ENCODE measurements at places on chromosomes 3 and 15.

DNA sequence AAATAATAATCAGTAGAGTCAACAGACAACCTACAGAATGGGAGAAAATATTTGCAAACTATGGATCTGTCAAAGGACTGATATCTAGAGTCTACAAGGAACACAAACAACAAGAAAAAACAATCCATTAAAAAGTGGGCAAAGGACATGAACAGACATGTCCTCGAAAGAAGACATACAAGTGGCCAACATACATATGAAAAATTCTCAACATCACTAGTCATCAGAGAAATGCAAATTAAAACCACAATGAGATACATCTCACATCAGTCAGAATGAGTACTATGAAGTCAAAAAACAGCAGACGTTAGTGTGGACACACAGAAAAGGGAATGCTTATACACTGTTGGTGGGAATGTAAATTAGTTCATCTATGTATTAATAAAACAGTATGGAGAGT, 33.7 kb downstream of the SLC2A2 start:
- no peak for DNase-seq

GRCh38 chr3:165193366-165194254, 2.6 kb downstream of the SLITRK3 start:
- DNase-seq, result no peak

GRCh38 chr15:65762399-65762798, 29.7 kb downstream of the DENND4A start:
- no peak for DNase-seq

DNA sequence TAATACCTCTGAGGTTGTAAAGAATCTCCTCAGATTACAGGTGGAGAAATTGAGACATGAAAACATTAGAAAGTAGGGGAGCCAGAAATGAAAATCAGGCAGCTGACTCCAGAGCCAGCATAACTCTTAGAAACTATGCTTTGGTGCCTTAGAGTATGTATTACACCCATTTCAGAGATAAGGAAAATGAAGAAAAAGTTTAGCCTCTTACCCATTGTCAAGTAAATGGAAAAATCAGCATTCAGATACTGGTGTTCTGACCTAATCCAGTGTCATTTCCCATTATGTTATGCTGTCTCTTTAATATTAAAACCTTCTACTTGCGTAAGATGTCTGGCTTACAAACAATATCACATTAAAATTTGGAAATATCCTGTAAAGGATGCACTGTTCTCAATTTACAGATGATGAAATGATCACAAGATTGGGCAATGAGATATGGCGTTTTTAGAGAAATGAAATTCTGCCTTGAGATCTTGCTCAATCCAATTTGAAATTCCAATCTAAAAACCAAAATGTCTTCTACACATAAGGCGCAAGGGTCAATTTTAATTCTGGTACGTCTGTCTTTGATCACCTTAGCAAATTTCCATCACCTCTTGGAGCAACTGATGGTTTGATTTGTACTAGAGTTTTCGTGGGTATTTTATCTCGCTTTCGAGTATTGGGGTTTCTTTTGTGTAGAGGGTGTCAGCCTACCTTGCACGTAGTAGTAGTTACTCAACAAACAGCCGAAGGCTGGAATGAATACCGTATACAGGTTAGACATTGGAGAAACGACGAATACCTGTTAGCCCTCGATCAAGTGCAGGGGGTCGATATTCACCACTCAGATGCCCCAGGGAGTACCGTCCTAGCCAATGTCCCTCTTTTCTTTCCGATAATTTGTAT, 902 bp upstream of the ZCWPW2 start:
- DNase-seq, result no peak

GRCh38 chr3:23275061-23275460, 71.9 kb downstream of the UBE2E2 start:
- no peak for DNase-seq

GRCh38 chr3:100865442-100865841, 127.8 kb downstream of the ABI3BP start:
- DNase-seq, result no peak

GRCh38 chr3:37968813-37969595, 21.6 kb upstream of the VILL start:
- DNase-seq, result no peak

DNA sequence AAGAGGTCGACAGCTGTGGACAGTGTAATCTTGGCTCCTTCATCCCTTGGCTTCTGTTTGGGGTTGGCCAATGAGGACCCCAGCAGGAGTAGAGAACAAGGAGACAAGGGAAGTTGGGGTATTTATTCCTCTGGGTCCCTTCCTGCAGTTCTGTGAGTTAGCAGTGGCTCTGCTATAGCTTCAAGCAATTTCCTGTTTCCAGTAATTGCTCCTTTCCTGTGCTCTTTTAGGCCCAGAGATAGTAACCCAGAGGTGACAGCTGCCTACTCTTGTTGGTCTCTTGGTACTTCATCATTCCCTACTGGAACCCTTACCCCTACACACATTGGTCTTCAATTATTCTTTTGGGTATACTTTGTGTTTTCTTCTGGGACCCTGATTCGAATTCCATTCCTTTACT, 92.9 kb downstream of the NR1D2 start:
- no peak for DNase-seq

GRCh38 chr3:106004826-106005225, 136.0 kb upstream of the CBLB start:
- DNase-seq, result no peak

- DNase-seq, result no peak
Observed at GRCh38 chr3:99970198-99970597, 144.1 kb downstream of the FILIP1L start.

- no peak for DNase-seq
Observed at GRCh38 chr3:169071003-169071402, 592.5 kb downstream of the MECOM start.

- no peak for DNase-seq
Observed at GRCh38 chr15:41661078-41661517, 893 bp downstream of the MGA start.

- DNase-seq, result no peak
Observed at GRCh38 chr15:74196175-74196574, 6.4 kb downstream of the STRA6 start.

- DNase-seq, result no peak
Observed at GRCh38 chr3:149620291-149621020, 37.4 kb downstream of the WWTR1 start.

GRCh38 chr3:129239991-129240390, 9.4 kb upstream of the COPG1 start:
- no peak for DNase-seq

DNA sequence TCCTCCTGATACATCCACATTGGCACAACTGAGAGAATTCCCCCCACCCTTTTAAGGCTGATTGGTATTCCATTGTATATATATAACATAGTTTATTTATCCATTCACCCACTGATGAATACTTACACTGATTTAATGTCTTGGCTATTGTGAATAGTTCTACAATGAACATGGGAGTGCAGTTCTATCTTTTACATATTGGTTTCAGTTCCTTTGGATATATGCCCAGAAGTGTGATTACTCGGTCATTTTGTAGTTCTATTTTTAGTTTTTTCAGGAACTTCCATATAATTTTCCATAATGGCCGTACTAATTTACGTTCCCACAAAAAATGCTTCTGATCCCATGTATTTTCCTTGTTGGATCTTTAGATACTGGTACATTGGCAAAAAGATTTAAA, 135.3 kb downstream of the FMN1 start:
- DNase-seq, result no peak

- no peak for DNase-seq
Observed at GRCh38 chr3:185151101-185151963, 1.5 kb downstream of the C3orf70 start.

DNA sequence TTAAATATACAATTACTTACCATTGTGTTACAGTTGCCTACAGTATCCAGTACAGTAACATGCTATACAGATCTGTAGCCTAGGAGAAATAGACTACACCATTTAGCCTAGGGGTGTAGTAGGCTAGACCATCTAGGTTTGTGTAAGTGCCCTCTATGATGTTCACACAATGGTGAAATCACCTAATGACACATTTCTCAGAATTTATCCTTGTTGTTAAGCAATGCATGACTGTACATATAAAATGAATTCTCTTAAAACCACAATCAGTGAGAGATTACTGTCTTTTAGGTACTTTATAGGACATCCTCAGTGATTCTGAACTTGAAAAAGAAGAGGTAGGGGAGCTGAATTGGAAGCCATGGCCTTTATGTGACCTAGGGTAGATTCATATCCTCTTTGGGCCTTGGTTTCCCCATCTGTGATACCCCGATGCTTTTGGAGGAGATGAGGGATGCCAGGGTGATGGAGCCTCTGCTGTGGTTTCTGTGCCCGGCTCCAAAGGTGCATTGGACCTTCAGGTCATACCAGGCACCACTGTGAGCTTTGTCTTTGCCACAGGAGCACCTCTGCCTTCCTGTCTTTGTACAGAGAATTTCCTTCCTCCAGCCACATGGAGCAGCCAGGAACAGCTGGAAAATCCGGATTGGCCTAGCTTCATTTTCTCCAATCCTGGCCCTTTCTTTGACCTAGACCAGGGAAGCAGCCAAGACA, 51.9 kb upstream of the FLNB start:
- no peak for DNase-seq

DNA sequence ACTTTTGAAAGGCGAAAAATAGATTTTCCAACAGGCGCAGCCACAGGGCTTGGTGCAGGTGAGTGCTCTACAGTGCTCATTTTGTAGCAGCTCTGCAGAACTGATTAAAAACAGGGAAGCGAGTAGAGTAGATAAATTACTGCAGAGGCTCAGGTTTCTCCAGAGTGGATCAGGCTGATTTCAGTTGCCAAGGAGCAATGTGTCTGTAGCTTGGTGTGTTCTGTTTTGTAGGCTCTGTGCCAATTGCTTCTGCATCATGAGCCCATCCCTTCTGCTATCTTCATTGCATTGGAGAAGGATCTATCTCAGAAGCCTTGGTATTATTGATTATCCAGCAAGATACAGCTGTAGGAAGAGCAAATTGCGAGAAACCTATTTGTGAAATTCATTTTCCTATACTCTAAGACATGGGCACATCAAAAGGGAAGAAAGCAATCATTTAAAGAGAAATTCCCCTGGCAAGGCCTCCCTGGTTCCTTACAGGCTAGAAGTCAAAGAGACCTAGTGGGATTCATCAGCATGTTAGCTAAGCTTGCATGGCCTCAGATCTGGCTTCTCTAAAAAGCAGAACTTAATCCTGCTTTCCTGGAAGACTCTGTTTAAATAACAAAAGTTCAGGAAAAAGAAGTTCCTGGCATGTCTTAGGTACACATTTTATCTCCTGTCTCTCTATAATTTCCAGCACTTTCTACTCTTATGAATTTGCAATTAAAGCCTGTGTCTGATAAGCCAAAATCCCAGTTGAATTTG, 432.4 kb upstream of the ATP10A start:
- no peak for DNase-seq

- no peak for DNase-seq
Observed at GRCh38 chr15:42832576-42832975, 88.0 kb downstream of the TTBK2 start.

GRCh38 chr15:35330916-35331315, 215.0 kb downstream of the DPH6 start:
- no peak for DNase-seq

GRCh38 chr15:68489421-68489820, 57.5 kb upstream of the ITGA11 start:
- DNase-seq, result no peak

DNA sequence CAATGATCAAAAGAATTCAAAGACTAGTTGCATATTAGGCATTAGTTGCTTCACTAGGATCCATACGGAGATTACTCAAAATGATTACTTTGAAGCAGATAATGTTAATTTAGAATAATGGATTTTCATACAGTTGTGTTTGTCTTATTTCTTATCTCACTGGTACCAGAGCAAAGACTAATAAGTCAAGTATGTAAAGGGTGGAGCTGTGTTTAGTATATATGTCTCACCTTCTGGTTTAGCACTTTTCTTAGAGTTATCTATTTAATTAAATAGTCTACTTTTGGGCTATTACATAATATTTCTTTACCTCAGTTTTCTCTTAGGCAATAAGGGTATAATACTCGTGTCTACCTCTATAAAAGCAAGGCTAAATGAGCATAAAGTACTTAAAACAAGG, 18.8 kb downstream of the TMEM207 start:
- no peak for DNase-seq

GRCh38 chr15:68801572-68802148, 19.0 kb downstream of the ANP32A start:
- peak; percentile 8 for DNase-seq

DNA sequence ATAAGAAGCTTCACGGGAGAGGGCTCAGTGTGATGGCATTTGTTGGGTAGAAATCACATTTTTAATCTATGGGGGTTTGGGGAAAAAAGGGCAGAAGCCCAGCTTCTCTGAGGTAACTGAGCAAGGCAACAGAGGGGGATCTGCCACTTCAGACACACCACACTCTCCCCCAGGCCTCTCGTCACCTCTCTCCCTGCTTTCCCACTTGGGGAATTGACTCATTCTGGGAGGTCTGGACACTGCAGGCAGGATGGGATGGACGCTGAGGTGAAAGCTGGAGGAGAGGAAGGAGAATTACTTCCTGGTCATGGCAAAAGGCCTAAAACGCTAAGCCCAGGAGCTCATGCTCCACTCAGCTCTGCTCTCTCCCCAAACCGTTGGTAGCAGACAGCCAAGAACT, 33.2 kb downstream of the MYO5C start:
- DNase-seq, result no peak

DNA sequence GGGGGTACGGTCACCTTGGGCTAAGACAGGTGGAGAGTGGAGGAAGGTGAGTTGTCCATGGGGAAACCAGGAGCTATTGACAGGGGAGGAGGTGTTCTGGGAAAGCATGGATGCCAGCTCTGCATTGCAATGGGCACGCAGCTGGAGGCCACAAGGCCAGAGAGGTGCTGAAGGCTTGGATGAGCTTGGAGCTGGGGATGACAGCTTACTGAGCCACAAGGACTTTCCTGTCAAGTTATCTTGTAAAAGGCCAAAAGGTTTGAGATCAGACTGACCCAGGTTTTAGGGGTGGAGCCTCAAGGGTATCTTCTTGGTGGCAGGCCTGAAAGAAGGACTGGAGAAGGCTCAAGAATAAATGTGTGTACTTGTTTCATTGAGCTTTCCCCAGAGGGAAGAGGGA, 115.2 kb downstream of the ASB7 start:
- no peak for DNase-seq

DNA sequence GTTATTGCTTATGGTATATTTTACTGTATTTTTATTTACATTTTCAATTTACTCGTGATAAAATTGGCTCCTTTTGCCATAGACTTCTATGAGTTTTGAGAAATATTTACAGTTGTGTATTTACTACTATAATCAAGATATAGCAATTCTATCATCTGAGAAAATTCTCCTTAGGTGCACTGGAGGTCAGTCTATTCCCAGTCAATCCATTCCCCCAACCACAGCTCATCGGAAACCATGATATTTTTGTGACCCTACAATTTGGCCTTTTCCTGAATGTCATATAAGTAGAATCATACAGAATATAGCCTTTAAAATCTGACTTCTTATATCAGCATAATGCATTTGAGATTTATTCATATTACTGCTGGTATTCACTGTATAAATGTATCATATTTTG, 114.7 kb upstream of the LRTM1 start:
- DNase-seq, result no peak

DNA sequence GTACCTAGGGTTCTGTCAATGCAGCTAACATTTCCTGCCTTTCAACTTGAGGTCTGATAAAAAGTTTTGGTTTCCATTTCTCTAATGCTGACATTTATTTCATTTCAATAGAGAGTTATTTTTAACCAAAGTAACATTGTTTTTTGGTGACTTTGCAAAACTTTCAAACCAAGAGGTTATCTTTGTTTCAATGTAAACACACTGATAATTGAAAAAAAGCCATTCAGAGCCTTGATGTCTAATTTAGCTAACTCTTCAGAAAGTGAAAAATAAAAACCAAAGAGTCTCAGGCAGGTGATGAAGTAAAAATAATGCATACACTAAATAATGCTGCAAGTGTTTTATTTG, 9.6 kb upstream of the TIPARP start:
- no peak for DNase-seq

- no peak for DNase-seq
Observed at GRCh38 chr3:58867621-58868020, 182.2 kb downstream of the CFAP20DC start.
